SK-N-MC (cell line): ENCODE measurements at places on chromosomes 4 and X.

DNA sequence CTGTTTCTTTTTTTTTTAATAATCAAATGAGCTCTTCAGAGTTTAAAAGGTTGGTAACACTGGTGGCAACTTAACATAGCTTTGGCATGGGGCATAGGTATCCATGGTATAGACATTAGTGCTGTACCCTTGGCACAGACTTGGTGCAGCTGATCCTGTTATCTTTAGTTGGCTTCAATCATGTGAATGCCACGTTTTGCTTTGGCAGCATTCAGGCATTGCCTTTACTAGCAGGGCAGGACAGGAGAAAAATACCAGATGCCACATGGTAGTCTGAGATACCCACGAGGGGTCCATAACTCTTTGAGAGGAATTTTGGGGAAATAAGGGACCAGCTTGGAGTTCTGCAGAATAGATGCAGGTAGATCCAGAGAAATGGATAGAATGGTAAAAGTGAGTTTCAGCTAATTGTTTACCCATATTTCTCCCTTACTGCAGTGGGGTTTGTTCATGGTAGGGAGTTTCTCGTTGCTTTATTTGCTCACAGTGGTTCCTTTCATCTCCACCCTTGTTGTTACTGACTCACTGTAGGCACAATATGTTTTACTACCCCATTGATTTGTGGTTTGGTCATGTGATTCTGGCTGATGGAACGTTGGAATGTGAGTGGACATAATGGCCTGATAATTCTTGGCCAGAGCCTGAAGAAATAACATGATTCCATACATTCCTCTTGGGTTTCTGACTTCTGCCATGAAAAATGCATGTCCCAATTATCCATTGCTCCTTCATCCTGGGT is 342.7 kb downstream of the GLUD2 start:
- DNase-seq, result no peak

- DNase-seq, result no peak
Measured at GRCh38 chr4:139675651-139676050, 10.0 kb downstream of the MGST2 start.

DNA sequence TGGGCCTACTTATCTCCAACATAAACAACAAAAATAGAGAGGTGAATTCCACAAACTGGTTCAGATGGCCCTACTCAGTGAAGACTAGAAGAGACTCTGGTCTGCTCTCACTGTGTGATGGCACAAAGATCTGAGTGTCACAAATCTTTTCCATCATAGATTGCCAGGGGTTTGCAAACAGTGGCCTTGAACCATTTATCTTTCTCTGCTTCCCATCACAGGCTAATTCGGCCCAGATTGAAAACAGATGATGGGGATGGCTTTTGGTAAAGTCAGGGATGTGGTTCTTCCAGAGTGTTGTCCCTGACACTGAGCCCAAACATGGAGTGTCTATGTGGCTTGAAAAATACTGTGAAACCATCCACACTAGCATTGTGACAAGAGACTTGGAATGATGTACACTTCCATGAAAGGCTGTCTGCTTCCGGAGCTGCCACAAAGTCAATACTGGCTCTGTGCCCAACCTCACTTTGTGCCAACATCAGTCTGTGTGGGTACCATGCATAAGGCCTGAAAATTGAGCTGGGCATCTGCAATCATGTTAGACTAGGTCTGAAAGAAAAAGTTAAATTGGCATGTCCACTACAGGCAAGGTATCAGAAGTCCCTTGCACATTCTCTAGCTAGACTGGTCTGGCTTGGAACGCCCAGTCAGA is 25.2 kb upstream of the PLAC1 start:
- no peak for DNase-seq

DNA sequence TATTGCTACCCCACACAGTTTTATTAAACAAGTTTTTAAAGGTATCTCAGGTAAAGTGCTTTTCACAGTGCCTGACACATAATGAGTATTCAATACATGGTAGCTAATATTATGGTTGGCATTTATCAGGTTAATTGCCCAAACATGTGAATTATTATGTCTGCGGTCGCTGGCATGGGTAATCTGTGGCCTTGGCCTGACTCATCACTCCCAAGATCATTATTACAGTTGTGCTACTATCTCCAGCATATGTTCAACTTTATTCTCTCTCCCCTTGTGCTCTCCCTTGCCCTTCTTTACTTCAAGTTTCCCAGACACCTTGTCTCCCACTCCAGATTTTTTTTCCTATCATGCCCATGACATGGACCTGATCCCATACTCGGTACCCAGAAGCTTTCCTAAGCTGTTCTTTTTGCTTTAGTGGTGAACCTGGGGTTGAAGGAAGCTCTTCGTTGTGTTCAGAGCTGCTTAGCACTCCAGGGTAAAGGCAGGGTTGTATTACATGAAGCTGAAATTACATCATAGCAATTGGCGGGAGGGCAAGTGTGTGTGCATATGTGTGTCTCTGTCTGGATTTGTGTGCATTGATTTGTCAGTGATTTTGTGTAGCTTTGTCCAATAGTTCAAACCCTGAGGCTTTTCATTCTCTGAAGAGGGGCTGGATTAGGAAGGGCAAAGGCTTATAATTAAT is 176.5 kb upstream of the NRK start:
- no peak for DNase-seq
